Astrocyte of the cerebellum (primary cell): ENCODE measurements at places on chromosomes 7 and 10.

DNA sequence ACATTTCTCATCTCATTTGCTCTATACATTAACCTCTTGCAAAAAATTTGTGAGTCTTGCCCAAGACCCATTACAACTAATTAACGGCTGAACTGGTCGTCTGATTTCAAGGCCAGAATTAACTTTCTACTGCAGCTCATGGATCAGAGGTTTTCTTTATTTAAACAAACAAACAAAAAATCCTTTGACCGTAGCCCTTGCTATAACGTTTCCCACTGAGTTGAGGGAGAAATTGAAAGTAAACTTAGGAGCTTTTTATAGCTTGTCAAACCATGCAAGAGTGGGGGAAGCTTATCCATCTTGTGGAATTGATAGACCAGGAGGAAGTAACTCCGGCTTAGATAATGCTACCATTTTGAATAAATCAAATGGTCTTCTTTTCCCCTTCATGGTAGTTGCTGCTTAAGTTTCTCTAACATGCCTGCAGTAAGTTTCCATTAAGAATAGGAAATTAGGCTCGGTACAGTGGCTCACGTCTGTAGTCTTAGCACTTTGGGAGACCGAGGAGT is 3.3 kb downstream of the SRGN start:
- no peak for DNase-seq

GRCh38 chr7:98981701-98982100 is 103.4 kb downstream of the TRRAP start:
- DNase-seq = no peak

DNA sequence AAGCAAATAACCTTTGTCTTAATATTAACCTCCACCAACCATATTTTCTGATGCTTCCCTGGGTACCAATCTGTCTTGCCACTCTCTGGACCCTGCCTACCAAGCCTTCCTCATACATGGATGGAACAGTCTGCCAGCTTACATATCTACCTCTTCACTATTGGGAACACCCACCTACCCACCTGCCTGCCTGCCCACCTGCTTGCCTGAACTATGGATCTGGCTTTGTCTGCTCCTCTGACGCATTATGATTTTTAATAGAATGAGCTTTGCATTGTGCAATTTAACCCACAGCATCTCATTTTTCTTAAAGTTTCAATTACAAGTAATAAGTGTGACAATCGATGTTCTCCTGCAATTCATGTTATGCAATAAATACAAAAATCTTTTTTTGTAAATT is 137.9 kb upstream of the LSM8 start:
- no peak for DNase-seq

DNA sequence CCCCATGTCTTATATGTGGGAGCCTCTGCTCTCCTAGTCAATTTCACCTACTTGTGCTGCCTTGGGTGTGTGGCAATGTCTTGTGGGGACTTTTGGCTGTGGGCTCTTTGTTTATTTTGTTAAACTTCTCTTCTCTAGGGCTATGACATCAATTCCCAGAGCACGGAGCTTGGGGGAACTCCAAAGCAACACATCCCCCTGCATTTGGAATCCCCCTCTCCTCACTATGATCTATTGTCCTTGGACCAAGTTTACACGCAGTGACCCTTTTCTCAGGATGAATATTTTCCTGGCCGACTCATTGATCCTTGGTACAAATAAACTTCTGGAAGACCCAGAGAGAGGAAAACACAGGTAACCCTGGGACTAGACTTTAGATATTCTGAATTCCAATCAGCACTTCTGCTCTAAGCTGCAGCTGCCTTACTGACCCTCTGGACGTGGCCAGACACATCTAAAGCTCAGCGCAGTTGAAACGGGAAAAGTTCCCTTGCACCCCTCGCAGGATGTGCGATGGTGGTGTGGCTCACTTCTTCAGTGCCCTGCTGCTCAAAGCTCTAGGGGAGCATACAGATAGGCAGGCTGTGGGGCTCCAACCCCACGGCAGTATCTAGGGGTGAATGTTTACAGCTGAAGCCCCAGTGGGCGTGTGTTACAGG is 110.8 kb downstream of the TMEM178B start:
- no peak for DNase-seq

DNA sequence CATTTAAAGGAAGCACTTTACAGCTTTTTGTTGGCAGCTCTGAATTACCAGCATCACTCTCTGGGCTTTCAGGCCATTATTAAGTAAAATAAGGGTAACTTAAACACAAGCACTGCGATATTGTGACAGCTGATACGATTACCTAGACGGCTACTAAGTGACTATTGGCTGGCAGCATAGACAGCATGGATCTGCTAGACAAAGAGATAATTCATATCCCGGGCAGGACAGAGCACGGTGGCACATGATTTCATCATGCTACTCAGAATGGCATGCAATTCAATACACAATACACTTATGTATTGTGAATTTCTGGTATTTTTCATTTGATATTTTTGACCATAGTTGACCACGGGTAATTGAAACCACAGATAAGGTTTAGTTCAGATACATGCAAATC is 522.0 kb upstream of the LRRN3 start:
- DNase-seq = no peak
